ENCODE measurements at places on chromosomes 3 and 15.

GRCh38 chr15:68106656-68107055 is 52.5 kb downstream of the PIAS1 start:
- DNase-seq, result peak; percentile 47

- peak; percentile 37 for DNase-seq
These were observed 1.1 kb downstream of the ZBTB20 start for GRCh38 chr3:115146032-115146417.

- DNase-seq, result peak; percentile 3
These were observed 5.1 kb downstream of the MAGEL2 start for GRCh38 chr15:23642413-23643044.

DNA sequence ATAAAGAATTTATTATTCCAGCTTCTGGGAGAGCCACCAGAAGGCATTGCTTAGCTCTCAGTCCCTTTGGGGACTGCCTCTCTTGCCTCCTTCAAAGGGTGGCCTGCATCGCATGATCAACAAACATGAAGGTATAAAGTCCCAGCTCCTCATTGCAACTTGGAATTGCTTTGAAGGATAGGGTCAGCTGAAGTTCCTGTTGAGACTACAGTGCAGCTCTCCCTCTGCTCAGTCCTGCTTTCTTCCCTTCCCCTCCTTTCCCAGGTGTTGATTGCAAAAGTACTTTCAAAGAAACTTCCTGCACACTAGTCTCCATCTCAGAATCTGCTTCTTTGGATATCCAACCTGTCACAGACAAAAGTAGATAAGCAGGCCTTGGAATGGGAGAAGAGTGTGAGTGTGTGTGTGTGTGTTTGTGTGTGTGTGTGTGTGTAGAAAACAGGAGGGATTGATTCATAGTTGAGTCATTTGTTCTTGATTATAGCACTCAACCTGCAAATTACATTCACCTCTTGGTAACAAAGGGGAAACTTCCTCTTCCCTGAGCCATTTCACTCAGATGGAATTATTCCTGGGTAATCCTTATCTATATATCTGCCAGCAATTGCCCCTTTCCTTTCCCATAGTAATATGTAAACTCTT is 13.7 kb downstream of the CCR8 start:
- DNase-seq, result no peak

DNA sequence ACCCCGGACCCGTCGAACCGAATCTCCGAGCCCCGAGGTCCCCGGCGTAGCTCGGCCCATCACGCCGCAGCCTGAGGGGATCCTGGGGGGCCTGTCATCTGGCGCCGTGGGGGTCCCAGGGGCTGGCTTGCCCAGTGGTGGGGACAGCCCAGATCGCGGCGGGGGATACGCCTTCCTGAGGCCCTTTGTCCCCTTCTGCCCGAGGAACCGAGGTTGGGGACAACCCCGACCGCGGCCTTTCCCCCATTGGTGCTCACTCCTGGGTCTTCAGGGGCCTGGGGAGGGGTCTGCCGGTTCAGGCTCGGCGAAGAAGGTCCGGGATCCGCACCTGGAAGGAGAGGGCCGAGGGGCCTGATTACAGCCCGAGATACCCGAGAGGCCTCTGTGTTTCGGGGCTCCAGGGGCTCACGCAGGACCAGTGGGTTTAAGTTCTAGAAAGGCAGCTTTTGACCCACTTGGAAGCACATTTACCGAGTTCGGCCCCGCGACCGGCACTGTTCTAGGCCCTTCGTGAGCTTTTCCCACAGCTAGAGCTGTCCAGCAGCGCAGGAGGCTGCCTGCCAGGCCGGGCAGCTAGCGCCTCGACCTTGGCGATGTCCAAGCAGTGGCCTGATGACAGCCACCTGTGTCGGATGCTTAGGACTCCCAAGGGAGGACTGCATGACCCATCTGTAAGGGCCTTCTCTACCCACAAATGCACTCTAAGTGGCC is 504 bp downstream of the ABHD2 start:
- DNase-seq, result no peak

DNA sequence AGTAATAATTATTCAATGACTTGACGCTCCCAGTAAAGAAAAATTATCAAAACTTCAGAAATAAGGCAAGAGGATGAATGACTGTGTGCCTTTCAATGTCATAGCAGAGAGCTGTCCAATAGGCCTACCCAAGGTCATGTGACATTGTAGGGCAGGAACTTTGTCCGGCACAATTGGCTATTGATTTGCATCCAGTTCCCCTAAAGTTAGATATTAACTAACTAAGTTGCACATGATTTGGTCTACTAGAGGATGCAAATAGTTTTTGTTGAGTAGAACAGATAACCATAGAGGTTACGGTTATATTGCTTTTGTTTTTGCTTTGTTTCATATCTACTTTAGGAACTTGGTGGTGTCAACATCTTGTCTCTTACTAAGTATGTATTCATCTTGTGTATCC is 127.9 kb upstream of the PFN2 start:
- no peak for DNase-seq

- no peak for DNase-seq
These were observed 174.5 kb downstream of the NR2F2 start for GRCh38 chr15:96505014-96505413.

GRCh38 chr3:81816473-81817250 is 55.2 kb upstream of the GBE1 start:
- DNase-seq, result no peak

GRCh38 chr3:190008432-190008831 is 112.3 kb downstream of the P3H2 start:
- no peak for DNase-seq

- no peak for DNase-seq
These were observed 44.3 kb downstream of the PXYLP1 start for GRCh38 chr3:141275973-141276372.

- DNase-seq, result no peak
These were observed 12.9 kb downstream of the MB21D2 start for GRCh38 chr3:192904632-192905289.

DNA sequence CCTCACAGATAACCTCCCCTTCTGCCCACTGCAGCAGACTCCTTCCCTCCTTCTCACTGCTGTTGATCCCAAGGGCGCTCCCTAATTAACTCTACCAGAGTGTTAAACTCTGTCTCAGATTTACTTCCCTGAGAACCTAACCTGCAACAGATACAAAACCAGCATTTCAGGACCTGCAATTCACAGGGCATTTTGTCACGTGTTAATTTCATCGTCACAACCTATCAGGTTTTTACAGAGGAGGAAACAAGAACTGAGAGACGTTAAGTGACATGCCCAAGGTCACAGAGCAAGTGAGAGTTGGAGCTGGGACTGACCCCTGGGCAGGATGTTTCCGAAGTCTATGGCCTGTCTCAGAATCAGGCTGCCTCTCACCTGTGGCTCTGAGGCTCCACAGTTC is 223.9 kb downstream of the UACA start:
- no peak for DNase-seq

All from HTR-8/SVneo (cell line).